ENCODE measurements at places on chromosomes 3 and 15.

- DNase-seq, result no peak
These were observed 24.2 kb downstream of the IL20RB start for GRCh38 chr3:136982033-136982432.

DNA sequence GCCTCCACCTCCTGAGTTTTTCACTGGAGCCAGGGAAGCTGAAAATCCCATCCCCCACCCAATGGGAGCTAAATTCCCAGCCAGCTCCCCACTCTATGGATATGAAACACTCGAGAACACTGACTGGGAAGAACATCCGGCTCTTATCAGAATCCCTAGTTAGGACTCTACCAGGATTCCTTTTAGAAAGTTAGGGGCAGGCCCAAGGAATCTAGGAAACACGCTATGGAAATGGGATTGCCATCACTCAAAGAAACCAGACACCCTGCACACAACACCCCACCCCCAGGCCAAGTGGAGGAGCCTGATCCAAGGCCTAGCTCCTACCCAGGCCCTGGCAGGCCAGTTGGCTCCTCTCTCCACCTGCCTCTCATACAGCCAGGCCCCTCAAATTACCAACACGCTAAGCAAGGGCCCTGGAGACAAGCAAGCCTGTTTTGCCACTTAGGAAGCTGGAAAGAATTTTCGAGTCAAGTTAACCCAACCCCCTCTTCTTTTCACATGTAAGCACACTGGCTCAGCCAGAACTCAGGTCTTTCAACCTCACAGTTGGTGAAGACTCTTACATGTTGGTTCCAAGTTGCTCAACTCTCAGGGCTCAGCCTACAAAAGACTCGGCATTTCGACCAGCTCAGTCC lies 75.5 kb downstream of the RBPMS2 start:
- DNase-seq, result no peak

DNA sequence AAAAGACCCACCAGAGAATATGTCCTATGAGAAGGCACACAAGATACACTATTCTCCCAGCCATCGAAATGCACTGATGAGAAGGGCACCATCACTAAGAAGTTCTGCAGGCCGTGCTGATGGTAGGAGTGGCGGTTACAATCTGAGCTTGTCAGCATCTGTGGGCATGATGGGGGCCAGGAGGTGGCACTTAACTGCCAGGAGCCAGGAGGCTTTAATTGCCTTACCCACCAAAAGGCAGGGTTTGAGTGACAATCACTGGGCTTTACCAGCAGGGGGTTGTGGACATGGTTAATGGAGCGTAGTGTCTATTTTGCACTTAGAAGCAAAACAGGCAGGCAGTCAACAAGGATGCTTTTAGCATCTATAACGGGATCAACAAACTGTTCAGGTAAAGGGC lies 16.0 kb upstream of the SQOR start:
- no peak for DNase-seq

GRCh38 chr3:64059484-64060175 lies 36.3 kb upstream of the PSMD6 start:
- no peak for DNase-seq

DNA sequence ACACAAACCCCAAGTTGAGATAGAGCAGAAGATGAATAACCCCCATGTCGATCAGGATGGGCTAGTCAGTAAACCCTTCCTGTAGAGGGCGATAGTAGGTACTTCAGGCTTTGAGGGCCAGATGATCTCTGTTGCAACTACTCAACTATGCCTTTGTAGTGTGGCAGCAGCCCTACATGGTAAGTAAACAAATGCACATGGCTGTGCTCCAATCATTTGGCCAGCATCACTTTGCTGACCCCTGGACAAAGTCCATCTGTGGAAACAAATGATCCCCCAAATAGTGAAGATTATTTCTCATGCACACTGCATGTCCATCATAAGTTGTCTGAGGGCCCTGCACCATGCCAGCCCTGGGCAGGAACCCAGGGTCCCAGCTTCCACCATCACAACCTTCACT lies 402.2 kb upstream of the PROK2 start:
- DNase-seq, result no peak

DNA sequence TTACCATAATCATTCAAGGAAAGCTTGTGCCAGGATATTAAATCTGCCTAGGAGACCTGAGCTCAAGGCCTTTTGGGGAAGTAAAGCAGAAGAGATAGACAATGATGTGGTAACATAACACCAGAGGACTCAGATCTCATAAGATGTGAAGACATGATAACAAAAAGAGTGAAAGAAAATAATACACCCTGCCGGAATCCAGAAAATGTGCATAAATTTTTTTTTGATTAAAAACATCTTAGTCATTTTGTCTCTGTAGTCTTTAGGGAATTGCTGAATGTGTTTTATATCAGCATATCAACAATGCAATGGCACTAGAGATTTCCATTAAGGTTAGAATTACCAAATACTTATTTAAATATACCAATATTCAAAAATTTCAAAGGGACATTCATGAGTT lies 326.8 kb upstream of the ROBO1 start:
- DNase-seq, result no peak

- DNase-seq, result peak; percentile 88
These were observed 27.4 kb downstream of the STOML1 start for GRCh38 chr15:73964736-73965093.

All from activated CD8-positive, alpha-beta memory T cell treated with anti-CD3 and anti-CD28 coated beads, Interleukin-2, amount 50 U/mL, for 4 hours (primary cell).